ENCODE measurements at places on chromosomes 11 and 22.

DNA sequence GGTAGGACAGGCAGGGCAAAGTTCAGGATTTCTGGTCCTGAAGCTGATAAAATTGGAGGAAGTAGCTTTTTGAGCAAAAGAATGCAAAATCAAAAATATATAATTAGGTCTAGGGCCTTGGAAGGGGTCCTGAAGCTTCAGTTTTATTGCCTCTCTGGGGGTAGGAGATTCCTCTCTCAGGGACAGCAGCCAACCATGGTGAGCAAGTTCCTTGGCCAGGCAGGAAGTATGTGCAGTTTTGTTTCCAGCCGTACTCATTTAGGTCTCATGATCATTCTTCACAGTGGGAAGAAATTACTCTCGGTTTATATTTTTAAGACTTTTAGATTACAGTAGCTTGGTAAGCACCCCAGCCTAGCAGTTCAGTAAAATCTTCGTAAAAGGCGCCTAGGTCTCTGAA, 2.9 kb upstream of the RAB38 start:
- no peak for ATAC-seq

DNA sequence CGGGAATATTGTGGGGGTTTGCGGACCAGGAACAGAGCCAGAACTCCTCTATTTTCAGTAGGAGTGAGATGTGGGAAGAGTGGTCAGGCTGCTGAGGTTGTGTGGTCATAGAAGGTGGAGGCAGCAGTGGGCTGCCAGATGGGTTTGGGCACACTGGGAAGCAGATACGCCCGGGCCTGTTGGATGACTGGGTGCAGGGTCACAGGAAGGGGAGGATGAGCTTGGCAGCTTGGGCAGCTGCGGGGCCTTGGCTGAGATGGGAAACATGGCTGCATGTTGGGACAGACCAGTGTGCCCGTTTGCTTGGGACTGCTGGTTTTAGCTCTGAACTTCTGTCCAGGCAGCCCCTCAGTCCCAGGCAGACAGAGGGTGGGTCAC, 11.4 kb downstream of the SHANK3 start:
- ATAC-seq = no peak

DNA sequence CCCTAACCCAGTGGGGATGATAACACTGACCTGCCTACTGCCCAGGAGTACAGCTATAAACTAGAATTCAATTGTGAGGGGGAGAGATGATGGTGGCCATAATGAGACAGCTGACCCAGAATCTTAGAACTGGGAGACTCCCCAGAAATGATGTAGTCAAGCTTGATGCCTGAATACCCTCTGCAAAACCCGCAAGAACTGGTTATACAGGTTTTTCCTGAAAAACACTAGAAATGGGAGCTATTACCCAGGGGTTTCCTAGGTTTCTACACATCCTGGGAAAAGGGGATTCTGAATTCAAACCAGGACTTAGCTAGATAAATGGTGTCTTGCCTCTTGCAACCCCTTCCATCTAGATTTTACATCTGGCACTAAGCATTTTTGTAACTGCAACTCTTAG, 113.8 kb upstream of the NARS2 start:
- no peak for ATAC-seq

- peak; percentile 60 for ATAC-seq
These were observed 1.0 kb upstream of the RELA start for GRCh38 chr11:65663639-65664200.

GRCh38 chr11:73295241-73295995, 12.7 kb upstream of the ARHGEF17 start:
- ATAC-seq = peak; percentile 54

- no peak for ATAC-seq
These were observed 34.7 kb upstream of the CLNS1A start for GRCh38 chr11:77672264-77672663.

GRCh38 chr11:45258982-45259530, 27.1 kb downstream of the SYT13 start:
- no peak for ATAC-seq

DNA sequence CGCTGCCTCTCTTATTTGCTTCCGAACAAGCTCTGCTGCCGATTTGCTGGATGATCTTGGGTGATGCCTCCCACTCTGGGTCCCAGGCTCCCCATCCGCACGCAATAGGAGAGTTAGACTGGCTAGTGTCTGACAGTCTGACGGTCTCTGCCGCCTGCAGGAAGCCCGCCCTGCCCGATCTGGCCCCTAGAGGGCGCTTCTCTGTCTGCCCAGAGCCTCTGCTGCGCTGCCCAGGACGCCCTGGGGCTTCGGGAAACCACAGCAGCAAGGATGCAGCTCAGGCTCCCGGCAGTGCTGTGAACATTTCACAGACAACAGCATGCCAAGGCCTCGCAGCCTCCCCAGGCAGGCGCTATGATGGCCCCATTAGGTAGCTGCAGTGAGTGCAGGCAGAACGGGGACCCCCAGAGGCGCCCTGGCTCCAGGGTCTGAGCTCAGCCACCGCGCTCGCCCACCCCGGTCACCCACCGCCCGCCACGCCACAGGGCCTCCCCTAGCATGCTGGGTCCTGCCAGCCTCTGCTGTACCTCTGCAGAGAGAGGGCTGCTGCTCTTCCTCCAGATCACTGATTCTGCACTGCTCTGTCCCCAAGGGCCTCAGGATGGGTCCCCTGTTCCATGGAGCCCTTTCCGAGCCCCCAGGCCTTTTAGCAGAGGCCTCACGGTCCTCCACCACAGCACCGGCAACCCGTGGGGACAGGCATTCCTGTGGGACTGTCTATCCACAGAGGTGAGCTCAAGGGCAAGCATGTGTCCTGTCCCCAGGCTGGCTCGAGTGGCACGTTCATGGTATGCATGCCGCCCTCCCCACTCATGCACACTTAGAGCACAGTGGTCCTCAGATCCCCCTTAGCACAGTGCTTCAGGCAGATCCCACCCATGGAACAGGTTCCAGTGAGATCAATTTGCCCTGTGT, 4.3 kb upstream of the BAIAP2L2 start:
- ATAC-seq = peak; percentile 87

DNA sequence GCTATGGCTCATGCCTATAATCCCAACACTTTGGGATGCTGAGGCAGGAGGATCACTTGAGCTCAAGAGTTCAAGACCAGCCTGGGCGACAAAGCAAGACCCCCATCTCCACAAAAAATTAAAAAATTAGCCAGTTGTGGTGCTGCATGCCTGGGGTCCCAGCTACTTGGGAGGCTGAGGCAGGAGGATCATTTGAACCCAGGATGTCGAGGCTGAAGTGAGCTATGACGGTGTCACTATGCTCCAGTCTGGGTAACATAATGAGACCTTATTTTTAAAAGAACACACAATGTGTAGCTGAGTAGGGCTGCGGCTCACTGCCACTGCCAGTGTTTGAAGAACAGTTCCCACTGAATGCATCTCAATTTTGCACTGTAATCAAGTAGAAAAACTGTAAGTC, 7.1 kb upstream of the VPREB1 start:
- ATAC-seq = no peak

DNA sequence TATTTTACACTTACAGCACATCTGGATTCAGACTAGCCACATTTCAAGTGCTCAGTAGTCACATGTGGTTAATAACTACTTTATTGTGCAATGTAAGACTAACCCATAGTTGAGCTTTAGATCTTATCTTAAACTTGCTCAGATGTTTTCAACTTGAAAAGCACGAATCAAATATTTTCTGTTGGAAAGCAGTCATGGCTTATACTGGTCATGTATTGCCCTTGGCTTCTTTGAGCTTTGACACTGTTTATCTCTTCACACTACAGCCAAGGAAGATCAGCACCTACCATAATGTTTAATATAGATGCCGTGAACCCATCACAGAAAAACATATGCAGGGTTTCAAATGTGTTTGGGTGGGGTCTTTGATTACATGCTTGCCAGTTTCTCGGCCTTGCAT, 4.4 kb downstream of the RBX1 start:
- ATAC-seq = no peak

Measured in gastroesophageal sphincter (tissue), 4 donors.